ENCODE measurements at places on chromosomes 5 and 9.
A peak's percentile ranks its signal among the peaks of the same experiment; 100 is the strongest.

DNA sequence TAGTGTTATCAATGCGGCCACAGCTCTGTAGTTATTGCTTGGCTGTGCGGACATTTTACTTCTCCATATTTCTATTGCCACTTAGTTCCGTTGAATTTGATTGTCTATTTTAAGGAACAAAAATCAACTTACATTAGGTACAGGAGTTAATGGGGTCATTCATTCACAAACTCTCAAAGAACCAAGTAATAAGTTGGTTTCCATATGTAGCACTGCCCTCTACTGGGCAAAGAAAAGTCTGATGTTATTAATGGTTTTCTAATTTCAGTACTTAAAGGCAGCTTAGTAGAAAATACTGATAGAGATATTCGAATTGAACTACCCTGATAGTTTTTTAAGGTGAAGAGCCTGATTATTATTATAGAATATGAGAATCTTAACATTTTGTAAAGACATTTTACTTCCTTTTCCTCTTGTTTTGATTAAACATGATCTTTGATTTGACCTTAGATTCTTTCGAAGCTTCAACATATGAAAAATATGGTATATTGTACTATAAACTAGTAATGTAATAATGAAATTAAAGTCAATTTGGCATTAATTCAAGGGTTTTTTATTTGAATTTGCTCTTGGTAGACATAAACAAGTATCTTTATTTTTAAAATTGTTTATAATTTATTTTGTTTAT, 119.5 kb upstream of the CTNND2 start:
- DNase-seq, result no peak

- DNase-seq, result peak; percentile 79
These were observed 154.1 kb downstream of the NTRK2 start for GRCh38 chr9:84823421-84824271.

GRCh38 chr5:127942246-127943060, 141.1 kb upstream of the SLC12A2 start:
- peak; percentile 5 for DNase-seq

DNA sequence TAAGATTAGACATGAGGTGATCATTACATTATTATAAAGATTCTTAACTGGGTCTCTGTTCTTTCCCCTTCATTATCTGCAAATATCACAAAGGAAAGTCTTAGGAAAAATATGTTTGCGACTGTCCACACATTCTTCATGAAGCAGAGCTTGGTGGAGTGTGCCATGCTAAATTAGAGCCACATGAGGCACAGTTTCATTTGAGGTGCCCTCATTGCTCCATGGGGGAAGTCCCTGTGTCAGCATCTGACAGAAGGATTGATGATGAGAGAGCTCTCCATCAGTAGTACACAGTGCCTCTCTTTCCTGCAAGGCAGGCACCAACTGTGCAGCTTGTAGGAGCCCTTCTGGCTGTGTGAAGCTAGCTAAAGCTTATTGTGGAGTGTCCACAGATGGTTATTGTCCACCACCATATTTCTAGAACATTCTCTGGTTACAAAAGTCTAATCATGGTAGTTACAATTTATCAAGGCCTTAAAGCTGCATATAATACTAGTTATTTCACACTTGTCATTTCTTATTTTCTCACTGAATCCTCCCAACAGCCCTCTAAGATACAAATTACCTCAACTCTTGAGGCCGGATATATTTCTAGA, 63.9 kb downstream of the C9orf152 start:
- DNase-seq, result no peak

- DNase-seq, result no peak
These were observed 65.5 kb downstream of the MPDZ start for GRCh38 chr9:13213998-13214397.

- no peak for DNase-seq
These were observed 55.3 kb upstream of the IL17B start for GRCh38 chr5:149434162-149435014.

DNA sequence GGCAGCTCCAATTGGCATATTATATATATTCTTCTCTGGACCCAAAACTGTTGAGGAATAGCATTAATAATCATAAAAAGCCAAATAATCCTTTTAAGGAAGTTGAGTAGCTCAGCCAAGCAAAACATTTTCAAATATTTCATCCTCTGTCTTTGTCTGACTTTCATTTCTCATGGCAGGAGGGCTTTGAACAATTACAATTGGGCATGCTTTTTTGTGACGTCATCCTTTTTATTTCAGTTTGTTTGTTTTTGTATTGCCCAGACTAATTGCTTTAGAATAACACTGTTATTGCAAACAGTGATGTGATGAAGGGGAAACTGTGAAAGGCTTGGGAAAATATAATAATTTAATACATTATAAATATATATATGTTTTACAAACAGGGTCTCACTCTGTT, 65.2 kb upstream of the MAP1B start:
- DNase-seq, result no peak

DNA sequence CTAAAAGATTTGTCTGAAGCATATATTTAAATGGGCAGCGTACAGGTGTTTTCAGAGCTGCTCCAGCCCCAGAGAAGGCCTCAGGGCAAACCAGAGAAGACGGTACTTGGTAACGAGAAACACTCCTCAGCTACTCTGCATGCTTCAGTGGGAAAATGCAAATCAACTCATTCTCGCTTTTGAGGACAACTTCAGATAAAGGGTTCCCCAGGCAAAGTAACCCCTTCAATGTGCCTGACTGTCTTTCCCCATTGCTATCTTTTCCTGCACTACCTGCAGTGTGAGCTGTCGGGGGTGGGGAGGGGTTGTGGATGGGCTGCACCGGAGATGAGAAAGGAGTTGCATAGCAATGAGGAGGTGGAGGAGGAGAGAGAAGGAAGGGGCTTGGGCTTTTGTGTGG, 339.7 kb upstream of the CLINT1 start:
- DNase-seq, result no peak

DNA sequence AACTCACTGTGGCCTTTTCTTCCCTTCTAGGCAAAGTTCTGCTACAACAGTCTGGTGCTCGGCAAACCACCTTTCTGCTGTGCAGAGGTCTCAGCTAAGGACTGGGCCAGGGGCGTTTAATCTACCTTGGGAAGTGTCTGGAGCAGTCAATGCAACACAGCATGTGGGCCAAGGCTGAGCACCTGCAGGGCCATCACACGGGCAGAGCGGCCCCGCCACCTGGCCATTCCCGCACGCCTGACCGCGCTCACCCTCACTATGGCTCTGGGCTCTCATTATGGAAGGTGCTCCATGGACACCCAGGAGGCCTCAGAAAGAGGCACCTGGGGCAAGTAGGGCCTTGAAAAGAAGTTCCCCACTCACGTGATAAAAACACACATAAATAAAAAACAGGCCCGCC, 65.7 kb upstream of the TBC1D9B start:
- DNase-seq, result peak; percentile 14

DNA sequence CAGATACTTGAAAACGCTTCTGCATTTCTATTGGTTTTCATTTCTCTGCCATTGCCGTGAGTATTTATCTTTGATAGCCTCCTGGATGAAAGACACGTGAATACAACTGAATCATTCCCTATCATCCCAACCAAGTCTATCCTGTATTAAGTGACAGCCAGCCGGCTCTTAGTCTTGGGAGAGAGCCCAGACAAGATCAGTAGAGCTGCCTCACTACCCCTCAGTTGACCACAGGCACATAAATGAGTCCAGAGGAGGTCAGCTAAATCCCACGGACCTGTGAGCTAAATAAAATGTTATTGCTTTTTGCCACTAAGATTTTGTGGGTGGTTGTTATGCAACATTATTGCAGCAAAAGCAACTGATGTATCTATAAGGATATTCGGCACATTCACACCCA, 639.0 kb upstream of the ACO1 start:
- DNase-seq, result no peak

GRCh38 chr9:99326112-99326916, 104.2 kb downstream of the SEC61B start:
- DNase-seq, result peak; percentile 26

DNA sequence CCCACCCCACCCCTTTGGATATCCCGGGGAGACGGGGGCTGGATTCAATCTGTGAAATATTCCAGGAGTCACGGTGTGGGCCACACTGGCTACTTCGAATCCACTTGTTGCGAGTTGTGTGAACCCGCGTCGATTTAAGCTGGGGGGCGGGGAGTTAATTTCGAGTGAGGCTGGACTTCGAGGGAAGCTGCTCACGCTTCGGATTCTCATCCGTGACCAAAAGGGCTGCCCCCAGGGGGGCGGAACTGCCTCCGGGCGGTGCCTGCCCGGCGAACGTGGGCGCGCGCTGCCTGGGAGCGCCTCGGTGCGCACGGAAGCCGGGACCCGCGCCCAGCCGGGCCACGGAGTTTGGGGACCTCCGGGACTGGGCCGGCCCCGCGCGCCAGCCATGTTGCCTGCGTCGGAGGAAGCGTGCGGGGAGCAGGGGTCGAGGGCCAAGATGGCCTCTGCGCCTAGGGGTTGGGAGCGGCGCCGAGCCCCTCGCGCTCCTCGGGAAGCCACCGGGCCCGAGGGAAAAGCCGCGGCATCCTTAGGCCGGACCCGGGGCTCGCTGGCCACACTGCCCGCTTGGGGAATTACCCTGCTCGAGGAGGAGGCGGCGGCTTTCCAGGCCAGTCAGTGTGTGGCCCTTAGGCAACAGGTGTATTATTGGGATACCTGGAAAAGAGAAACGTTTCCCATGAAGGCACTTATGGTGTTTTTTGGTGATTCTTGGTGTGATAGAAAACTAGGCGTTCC, 975 bp downstream of the OCLN start:
- DNase-seq, result no peak

DNA sequence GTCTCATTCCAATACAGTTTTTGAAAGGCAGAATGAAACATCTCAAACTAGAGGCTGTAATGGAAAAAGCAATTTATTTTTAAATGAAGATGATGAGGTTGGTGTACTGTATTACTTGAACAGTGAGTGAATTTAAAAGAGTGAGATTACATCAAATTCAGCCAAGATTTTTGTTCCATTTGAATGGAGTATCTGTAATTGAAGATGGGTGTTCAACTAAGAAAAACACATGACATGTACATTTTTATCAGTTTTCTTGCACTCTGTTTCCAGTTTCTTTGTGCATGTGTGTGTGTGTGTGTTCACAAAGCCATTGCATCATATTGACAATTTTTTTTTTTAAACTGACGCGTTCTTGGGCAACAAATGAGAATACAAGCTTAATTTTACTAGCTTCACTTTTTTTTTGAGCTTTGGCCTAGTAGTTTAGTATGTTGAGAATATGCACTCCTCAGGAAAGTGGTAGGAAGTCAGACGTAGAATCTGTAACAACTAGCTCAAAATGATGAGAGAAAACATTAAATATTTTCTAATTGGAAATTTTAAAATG, 243.5 kb downstream of the MAST4 start:
- no peak for DNase-seq

GRCh38 chr5:59673438-59674058, 220.0 kb downstream of the PDE4D start:
- no peak for DNase-seq

DNA sequence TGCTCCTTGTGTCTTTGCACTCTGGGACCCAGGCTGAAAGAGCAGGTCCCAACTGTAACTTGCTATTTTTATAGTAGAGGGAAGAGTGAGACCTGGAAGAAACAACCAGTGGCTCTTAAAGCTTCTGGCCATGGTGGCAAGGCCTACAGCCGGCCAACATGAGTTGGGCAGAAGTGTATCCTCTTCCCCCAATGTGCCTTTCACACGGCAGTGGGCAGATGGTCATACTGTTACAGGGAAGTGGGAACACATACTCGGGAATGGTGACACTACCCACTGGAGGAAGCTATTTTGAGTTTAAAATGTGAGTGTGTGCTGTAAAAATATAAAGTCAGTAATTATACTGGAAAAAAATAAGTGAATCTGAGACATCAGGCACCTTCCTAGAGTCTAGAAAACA, 116.0 kb downstream of the MVB12B start:
- DNase-seq, result no peak

DNA sequence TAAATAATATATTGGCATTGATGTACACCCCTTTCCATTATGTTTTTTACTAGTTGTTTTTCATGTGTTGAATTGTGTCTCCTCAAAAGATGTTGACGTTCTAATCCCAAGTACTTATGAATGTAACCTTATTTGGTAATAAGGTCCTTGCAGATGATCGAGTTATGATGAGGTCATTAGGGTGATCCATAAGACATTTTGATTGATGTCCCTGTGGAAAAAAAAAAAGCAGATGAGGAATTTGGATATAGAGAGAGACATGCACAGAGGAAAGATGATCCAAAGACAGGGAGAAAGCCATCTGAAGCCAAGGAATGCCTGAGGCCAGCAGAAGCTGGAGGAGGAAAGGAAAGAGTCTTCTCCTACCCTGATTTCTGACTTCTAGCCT, 632.7 kb downstream of the TLR4 start:
- DNase-seq, result no peak

DNA sequence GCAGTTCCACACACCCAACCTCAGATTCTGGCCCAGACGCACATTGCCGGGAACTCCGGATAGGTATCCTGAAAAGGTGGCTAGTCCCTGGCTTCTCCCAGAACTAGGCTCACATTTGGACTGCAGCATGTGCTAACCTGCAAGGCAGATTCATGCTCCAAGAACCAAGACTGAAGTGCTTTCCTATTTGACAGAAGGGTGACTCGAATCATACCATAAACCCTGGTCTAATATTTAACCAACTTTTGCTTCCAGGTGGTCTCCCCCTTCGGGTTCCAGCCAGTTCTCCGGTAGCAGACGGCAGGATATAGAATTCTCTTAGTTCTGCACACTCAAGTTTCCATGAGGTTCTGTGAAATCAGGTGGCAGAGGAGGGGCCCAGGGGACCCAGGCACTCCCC, 7.6 kb downstream of the PTGES start:
- no peak for DNase-seq

DNA sequence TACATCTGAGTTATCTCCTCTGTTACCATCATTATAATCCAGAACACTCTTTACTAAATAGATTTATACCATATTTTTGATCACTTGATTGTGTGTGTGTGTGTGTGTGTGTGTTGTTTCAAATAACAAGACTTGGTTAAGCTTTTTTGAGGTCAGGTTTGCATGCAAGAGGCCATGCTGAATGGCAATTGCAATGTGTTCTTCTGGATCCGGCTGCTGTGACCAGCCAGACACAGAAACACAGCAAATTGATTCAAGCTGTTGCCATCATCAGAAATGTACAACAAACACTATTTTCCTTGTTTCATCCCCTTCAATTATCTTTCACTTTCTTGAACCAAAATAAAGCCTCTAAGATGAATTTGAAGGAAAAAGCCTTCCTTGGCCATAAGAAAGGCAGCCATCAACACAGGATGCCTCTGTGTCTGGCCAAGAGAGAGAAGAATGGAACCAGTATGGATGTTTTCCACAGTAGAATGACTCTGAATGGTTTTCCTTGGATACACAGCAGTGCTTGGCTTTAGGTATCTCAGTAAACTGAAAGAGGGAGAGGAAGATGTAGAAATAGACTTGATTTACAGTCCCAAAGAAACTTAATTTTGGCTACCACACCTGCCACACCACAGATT, 53.9 kb downstream of the DPYSL3 start:
- no peak for DNase-seq

DNA sequence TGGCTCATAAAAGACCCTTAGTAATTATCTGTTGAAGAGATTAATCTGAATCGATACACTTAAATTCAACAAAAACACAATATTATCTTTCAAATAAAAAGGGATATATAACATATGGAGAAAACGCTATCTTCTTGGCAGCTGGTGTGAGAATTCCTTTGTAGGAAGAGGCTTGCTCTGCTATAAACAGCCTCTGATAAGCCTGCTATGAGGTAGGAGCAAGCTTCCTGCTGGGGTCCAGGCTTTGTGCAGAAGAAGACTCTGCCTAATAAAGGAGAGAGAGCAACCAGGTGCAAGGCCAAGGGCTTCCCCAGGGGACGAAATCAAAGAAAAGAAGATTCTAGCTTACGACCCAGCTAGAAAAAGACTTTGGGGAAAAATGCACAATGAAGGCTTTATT, 43.3 kb upstream of the SSBP2 start:
- DNase-seq, result no peak

All from esophagus muscularis mucosa (tissue), 4 donors.